Right forelimb (tissue), 1 donor: ENCODE measurements at places on chromosomes 4 and X.

GRCh38 chrX:151393514-151393913, 3.5 kb upstream of the VMA21 start:
- DNase-seq, result no peak

DNA sequence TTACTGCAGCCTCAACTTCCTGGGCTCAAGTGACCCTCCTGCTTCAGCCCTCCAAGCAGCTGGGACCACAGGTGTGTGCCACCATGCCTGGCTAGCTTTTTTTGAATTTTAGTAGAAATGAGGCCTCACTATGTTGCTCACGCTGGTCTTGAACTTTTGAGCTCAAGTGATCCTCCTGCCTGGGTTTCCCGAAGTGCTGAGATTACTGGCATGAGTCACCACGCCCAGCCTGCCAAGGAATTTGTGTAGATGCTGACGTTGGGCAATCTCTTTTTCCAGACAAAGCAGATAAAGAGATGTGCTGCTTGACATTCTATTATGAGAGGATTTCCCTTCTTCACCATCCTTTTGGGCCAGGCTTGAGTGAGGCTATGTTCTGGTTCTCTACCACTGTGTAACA, 254.5 kb upstream of the RPS6KA3 start:
- DNase-seq, result no peak

- no peak for DNase-seq
Measured at GRCh38 chr4:147362938-147363337, 118.0 kb upstream of the EDNRA start.

DNA sequence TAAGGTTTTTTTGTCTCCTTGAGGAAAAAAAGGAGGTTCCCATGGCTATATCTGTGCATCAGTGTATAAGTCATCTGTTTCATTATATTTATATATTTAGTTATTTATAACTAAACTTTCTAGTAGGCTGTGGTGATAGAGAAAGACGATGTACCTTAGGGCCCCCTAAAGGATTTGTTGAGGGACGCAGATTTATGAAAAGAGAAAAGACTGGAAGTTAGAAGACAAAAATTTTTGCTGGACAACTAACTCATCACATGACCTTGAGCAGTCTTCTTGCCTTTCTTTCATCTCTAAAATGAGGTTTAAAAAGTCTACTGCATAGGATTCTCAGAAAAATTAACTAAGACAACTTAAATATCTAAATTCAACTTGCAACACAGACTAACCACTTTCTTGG, 6.1 kb downstream of the GASK1B start:
- no peak for DNase-seq

DNA sequence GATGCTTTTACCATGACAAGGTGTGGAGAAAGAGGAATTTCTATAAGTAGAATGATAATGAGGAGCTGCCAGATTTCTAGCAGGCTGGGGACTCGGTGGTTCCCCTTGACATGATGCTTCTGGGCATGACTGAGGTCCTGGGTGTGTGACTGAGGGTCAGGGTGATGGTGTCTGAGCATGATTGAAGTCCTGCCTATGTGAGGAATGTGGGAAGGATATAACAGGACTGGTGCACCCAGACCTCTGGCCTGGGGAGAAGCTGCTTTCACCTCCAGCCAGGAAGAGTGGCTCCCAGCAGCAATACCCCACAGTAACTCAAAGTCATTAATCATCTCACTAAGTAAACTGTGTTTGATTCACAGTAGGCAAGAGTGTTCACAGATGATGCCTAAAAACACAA, 17.4 kb downstream of the SORBS2 start:
- DNase-seq, result no peak

DNA sequence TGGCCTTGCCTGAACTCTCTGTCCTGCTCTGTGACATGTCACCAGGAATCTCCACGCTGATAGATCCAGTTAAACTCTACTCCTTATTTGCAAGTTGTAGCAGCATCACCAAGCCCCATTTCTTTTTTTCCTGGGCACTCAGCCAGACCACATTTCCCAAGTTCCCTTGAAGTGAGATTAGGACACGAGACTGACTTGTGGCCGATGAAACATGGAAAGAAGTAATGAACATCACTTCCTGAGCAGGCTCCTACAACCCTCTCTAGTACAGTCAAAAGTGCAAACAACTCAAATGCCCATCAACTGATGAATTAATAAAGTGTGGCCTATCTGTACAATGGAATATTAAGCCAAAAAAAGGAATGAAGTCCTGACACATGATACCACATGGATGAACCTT, 74.6 kb downstream of the MAP3K15 start:
- DNase-seq, result no peak

- peak; percentile 56 for DNase-seq
Measured at GRCh38 chr4:2484993-2485392, 16.1 kb downstream of the RNF4 start.

GRCh38 chrX:31993637-31994036, 921.8 kb upstream of the FTHL17 start:
- no peak for DNase-seq

DNA sequence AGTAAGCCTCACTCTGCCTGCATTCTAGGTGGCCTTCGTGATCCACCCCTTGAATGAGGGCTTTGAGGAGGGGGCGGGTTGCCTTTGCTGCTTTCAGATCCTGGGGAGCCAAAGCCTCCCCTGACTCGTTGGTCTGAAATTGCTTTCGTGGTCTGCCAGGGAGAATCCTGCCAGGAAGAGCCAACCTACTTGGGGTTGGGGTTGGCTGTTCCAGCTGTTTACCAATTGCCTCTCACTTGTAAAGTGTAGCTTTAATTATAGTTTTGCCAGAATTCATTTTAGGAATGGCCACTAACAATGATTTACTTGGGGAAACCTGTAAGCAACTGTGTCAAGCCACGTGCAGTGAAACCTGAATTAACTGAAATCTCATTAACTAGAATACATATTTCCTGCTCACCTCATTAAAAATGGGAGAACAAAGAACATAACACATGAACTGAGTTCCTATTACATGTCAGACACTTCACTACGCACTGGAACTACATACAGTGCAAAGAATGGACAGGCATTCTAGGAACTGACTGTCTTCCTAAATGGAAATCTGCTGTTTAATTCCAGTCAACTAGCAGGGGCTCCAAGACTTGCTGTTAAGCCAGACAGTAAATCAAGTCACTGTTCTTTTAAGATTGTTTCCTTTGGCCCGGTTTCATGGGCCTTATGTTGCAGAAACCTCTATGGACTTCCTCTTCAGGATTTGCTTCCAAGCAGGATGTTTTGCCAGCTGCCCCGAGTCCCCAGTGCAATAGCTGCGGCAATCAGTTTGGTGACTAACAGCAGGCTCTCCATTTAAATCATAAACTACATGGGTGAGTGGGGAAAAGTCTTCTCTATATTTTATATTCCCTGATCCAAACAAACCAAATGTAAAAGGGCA, 16.4 kb upstream of the NKRF start:
- DNase-seq, result no peak

GRCh38 chr4:129350834-129351721, 255.1 kb downstream of the C4orf33 start:
- DNase-seq, result no peak

GRCh38 chr4:25590171-25590570, 65.5 kb upstream of the SLC34A2 start:
- DNase-seq, result no peak

- DNase-seq, result no peak
Measured at GRCh38 chrX:150975655-150976390, 7.3 kb upstream of the HMGB3 start.

- no peak for DNase-seq
Measured at GRCh38 chr4:150098214-150098613, 20.0 kb downstream of the DCLK2 start.

DNA sequence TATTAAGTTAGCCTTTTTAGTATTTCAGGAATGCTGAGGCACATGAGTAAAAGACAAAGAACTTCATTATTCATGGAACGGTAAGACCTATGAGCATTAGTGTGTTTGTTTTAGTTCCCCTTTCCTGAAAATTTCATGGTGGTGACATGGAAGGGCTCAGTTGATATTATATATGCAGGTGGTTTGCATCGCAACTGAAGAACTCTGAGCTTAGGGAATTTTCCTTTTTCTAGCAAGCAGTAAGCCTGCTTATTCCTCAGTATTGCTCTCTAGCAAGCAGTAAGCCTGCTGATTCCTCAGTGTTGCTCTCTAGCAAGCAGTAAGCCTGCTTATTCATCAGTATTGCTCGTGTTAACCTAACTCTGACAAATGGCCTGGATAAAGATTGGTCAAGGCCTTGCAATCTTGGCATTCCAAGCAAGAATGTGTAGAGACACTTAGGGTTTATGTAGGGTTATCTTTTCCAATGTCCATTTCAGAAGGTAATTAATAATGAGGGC, 37.7 kb upstream of the MAGEB18 start:
- DNase-seq, result no peak

DNA sequence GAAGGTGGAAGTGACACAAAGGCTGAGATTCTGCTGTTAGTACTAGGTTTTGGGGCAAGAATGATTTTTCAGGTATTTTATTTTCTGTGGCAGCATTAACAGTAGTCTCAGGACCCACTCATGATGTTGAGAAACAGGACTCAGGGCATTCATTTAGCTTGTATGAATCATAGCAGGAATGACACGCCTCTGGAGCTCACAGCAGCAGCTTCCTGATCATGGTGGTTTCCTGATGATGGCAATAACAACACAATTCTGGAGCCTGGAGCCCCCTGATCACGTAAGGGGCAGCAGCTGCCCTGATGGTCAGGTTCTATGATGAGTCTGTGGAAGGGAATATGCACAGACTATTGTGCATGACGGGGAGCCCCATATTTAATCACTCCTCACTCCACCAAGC, 47.0 kb downstream of the TASL start:
- DNase-seq, result no peak

- DNase-seq, result no peak
Measured at GRCh38 chr4:55069248-55069647, 56.1 kb downstream of the KDR start.

- DNase-seq, result no peak
Measured at GRCh38 chrX:12790885-12791256, 341 bp upstream of the PRPS2 start.

DNA sequence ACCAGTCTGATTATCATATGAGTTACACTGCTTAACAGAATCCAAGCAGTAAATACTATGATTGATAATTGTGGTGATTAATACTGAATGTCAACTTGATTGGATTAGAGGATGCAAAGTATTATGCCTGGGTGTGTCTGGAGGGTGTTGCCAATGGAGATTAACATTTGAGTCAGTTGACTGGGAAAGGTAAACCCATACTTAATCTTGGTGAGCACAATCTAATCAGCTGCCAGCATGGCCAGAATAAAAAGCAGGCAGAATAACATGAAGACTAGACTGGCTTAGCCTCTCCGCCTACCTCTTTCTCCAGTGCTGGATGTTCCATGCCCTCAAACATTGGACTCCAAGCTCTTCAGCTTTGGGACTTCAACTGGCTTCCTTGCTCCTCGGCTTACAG, 961.3 kb downstream of the ADGRL3 start:
- no peak for DNase-seq

- DNase-seq, result no peak
Measured at GRCh38 chr4:41602113-41602512, 64.2 kb downstream of the LIMCH1 start.

- DNase-seq, result no peak
Measured at GRCh38 chrX:109872021-109872732, 130.7 kb upstream of the TMEM164 start.

DNA sequence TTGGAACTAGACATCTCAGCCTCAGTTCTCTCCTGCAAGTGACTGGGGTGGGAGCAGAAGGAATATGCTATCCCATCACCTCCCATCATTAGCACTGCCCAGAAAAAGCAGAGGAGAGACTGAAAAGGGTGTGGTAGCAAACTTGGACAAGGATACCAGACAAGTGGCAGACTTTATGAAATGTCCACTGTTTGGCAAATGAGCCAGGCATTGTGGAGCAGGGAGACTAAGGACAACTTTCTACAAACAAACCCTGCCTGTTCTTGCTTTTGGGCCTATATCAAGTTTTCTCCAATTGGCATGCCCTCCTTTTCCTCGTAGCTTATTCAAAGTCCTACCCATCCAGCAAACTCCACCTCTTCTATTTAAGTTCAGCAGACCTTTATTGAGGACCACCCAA, 41.6 kb downstream of the ZCCHC12 start:
- DNase-seq, result no peak

GRCh38 chrX:132059973-132060540, 37.0 kb downstream of the STK26 start:
- no peak for DNase-seq

DNA sequence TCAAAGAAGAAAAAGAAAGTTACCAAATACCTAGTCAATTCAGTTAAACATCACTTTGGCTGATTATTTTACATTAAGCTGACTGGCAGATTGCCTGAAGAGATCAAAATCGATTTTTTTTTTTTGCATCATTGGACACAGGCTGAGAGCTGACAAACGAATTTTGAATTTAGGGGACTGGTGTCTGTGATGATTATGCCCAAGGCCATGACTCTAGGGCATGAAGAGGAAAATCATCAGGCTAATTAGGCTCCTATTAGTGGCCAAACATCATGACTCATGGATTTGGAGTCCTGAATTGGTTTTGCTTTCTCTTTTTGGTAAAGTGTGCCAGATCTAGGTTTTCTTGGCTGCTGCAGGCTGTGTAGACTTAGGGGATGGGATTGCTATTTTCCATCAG, 829.3 kb upstream of the LCORL start:
- DNase-seq, result no peak

GRCh38 chr4:112813790-112814189, 176.8 kb downstream of the LARP7 start:
- no peak for DNase-seq

- no peak for DNase-seq
Measured at GRCh38 chr4:119521268-119521667, 107.3 kb downstream of the PDE5A start.

GRCh38 chr4:147233-147632, 22.9 kb downstream of the ZNF718 start:
- no peak for DNase-seq

GRCh38 chrX:13815664-13816063, 1.2 kb downstream of the GPM6B start:
- no peak for DNase-seq

- no peak for DNase-seq
Measured at GRCh38 chr4:183789657-183790056, 115.5 kb upstream of the STOX2 start.

GRCh38 chr4:153181293-153181692, 22.9 kb upstream of the TRIM2 start:
- DNase-seq, result no peak

GRCh38 chr4:80075995-80076675, 3.1 kb upstream of the ANTXR2 start:
- no peak for DNase-seq

DNA sequence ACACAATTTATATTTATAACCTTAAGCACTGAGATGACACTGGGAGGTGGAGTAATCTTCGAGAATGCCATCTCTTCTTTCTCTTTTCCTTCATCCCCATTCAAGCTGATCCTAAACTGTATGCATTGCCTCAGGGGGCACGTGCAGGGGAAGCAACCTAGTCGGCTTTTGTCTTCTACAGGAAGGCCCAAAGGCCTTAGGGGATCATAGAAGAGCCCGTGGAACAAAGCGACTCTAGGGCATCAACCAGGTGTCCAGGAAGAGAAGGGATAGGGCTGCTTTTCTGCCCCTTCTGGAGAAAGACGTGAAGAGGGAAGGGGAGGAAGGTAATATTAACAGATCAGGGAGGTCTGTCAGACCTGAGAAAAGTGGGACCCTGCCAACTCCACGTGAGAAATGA, 6.9 kb upstream of the TLR8 start:
- DNase-seq, result no peak

- DNase-seq, result no peak
Measured at GRCh38 chr4:134632056-134632455, 430.5 kb upstream of the PABPC4L start.
